Stimulated activated CD4-positive, alpha-beta T cell treated with anti-CD3 and anti-CD28 coated beads, Interleukin-1b, Interleukin-23, amount 100 ng/mL, for 48 hours (primary cell): ENCODE measurements at places on chromosomes 13 and 19.

- peak; percentile 41 for DNase-seq
Measured at GRCh38 chr13:44436589-44437337, 63.1 kb downstream of the SERP2 start.

DNA sequence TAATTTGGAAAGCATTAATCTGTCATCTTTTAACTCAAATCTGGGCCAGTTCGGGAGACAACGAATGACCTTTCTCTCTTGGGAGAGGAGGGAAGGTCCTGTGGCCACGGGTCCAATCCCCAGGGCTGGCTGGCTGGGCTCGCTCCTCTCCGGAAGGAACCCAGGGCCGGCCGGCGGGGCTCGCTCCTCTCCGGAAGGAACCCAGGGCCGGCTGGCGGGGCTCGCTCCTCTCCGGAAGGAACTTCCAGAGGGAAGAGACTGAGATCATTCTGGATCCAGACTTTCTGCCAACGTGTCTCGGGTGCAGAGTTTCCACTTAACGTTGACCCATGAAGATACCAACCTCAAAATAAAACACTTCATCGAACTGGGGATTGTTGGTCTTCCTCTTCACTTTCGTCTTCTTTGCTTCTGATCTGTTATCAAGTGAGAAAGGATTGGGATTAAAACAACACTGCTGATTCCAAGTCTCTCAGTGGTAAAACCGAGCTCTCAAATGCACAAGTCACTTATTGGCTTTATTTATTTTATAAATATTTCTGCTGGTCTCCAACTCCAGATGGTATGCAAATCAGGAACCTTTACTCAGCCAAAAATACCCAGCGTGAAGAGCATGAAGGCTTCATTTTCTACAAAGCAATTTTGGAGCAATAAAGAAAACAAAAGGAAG, 53.3 kb upstream of the C13orf46 start:
- no peak for DNase-seq

GRCh38 chr19:46350758-46351159, 3.9 kb downstream of the PPP5C start:
- no peak for DNase-seq

DNA sequence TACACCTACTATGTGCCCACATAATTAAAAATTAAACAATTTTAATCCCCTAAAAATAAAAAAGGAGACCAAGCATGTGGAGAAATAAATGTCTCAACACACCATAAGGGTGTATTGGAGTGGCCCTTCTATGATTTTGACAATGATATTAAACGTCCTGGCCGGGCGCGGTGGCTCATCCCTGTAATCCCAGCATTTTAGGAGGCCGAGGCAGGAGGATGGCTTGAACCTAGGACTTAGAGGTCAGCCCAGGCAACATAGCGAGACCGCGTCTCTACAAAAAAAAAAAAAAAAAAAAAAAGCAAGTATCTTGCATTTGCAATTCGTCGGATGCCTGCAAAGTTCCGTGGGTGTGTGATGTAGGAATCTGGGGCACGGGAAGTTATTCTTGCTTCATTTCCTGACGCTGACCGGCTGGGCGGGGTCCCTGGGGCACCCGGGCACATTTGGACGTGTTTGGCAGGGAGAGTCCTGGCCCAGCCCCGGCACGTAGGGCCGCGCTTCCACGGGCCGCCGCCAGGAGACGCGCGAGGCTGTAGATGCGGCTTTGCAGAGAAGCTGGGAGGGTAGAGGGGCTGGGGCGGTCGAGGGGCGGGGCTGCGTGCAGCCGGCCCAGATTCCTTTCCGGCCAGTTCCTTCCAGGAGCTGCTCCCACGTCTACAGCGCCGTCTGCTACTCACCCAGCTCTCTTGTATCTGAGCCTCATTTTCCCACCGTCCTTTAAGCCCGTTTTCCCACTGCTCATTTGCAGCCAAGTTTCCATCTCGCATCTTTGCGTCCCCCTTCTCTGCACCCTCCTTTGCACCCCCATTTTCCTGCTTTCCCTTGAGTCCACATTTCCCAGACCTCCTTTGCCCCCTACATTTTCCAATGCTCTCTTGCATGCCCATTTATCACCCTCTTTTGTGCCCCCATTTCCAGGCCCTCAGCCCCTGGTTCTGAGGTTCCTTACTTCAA, 2.2 kb upstream of the TSPAN16 start:
- peak; percentile 82 for DNase-seq
